Liver (tissue), 10 donors: ENCODE measurements at places on chromosomes 5 and 9. TPM values are rescaled to one million over a fixed set of nuclear protein-coding genes. Genes with fewer than 3 reads are reported as not detected.

Gene IL5
- not detected for total RNA-seq

GRCh38 chr5:115487756-115488155 lies 56.8 kb downstream of the FEM1C start:
- no peak for DNase-seq

DNA sequence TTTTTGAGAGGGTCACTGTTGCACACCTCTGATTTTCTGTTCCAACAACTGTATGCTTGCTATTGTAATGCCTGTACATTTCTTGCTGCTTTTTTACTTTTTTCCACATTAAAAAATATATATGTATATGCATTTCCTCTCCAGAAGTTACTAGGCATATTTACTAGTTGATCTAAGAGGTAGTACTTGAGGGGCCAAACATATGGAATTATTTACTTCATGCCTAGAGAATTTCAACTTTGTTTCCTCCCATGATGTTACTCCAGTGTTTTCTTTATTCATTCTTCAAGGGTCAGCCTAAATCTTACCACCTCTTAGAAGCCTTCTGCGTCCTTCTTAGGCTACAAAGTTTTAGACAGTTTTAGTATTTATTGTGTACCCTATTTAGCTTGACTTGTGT lies 122.7 kb downstream of the NMUR2 start:
- DNase-seq = no peak

Gene IRX1
- total RNA-seq = not detected

GRCh38 chr5:135167634-135168033 lies 133.6 kb upstream of the PITX1 start:
- no peak for DNase-seq

Gene SLC22A4
- 0.59 TPM for total RNA-seq

GRCh38 chr5:97452646-97453045 lies 269.6 kb upstream of the RIOK2 start:
- no peak for DNase-seq

Gene ANKRD31
- 0.08 TPM for total RNA-seq

DNA sequence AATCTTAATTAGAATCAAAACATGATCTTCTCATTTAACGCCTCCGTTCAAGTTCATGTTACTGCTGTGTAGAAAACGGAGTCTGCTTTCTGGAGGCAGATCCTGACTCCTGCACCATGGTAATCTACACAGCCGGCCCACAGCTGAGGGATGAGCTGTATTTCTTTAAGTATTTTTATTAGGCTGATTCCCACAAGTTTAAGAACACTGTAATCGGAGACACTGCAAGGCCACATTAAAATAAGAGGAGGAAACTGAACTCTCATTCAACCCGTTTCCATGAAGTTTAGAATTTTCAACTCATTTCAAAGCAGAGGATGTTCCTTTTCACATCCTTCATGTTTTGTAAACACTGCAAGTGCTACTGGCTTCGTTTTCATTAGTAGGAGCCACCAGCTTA lies 372.2 kb downstream of the NFIB start:
- no peak for DNase-seq

DNA sequence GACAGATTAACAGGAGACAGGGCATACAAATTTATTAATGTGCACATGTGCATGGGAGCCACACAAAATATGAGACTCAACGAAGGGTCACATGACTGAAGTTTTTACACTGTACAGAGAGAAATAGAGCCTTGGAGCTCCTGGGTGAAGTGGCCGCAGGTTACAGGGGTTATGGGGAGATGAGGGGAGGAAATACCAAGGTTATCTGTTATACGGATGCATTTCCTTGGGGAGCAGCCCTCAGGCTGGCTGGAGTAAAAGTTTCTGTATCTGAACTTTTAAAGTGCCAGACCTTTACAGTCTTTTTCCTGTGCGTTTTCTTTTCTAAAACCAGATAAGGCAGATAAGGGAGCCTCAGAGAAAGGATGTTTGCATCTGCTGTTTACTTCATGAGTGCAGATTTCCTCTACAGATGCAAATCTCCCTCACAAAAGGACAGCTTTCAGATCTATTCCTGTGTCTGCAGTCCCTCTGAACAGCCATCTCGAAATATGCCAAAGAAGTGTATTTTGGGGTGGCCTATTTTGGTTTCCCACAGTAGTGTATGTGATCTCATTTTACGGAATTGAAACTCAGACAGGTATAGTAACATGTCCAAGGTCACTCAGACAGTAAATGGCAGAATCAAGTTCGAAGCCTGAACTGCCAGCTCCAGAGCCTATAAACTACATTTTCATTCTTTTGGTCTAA lies 139.3 kb upstream of the FBXL17 start:
- no peak for DNase-seq

- no peak for DNase-seq
Measured at GRCh38 chr5:322942-323879, 1.7 kb downstream of the AHRR start.

DNA sequence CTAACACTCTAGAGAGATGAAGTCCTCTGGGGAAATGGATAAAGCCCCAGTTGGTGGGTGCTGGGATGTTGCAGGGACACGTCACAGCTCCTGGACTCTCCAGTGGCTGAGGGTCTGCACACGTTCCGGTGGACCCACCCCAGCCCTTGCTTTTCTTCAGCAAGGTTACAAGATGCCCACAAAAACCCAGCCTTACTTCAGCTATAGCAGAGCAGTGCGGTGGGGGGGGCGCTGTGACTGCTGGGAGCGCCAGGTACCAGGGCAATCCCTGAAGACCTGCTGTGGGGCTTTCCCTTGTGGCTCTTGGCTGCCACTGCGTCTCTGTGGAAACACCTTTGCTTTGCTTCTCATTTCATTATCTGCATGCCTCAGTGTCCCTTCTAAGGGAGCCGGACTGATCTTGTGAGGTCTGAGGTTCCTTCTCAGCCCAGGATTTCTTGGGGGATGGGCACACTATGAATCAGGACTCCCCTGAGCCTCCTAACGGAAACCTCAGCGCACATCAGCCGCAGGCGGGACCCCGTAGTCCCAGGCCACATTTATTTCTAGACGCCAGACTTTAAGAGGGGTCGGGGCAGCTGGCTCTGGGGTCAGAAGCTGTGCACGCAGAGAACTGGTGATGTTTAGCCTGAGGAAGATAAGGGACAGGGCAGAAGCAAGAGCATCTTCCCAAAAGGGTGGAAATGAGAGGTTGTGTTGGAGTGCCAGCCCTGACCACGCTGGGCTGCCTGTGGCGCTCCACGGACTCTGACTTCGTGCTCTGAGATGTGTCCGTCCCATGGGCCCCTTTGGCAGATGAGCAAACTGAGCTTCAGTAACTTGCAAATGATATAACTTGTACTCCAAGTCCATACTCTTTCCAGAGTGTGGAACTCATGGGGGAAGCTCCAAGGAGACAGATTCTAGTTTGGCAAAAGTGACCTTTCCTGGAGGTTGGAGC lies 106.8 kb downstream of the WNK2 start:
- DNase-seq = no peak

Gene F2RL2
- 0.08 TPM for total RNA-seq

DNA sequence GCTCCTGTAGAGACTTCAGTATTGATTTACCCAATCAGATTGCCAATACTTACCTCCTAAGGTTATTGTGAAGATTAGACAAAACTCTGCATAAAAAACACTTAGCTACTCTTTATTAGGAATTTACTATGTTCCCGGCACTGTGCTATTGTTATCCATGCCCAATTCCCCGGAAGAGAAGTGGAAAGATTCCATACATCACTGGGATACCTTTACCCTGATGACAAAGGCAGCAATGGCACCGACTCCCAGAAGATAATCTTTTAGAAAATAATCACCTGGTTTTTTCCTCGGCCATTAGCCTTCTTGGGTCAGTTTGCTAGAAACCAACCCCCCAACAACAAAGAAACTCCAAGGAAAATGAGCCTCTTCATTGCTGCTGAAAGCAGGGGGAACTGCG lies 226.0 kb downstream of the SNX18 start:
- no peak for DNase-seq
